Kidney (tissue), 22 donors: ENCODE measurements at places on chromosomes 6 and 20. TPM values are rescaled to one million over a fixed set of nuclear protein-coding genes. Genes with fewer than 3 reads are reported as not detected.

GRCh38 chr20:10653599-10654249 is 20.1 kb downstream of the JAG1 start:
- peaks cover 69% of the 10 kb centered on the region for H3K36me3 ChIP-seq
- no peak overlapping the region for H3K4me3 ChIP-seq
- DNase-seq: peak; percentile 68
- peaks cover 10% of the 10 kb centered on the region for H3K4me1 ChIP-seq
- no peaks in the 10 kb centered on the region for H3K27me3 ChIP-seq

- peak; percentile 78 for DNase-seq
- H3K4me1 ChIP-seq: peaks cover 6% of the 10 kb centered on the region
- no peaks in the 10 kb centered on the region for H3K27me3 ChIP-seq
- no peaks in the 10 kb centered on the region for H3K36me3 ChIP-seq
- H3K27ac ChIP-seq: no peak overlapping the region
Measured at GRCh38 chr6:3997177-3997770, 81.7 kb downstream of the FAM217A start.

- no peak overlapping the region for H3K4me3 ChIP-seq
- DNase-seq: no peak
- no peaks in the 10 kb centered on the region for H3K36me3 ChIP-seq
- H3K4me1 ChIP-seq: no peaks in the 10 kb centered on the region
Measured at GRCh38 chr6:16064671-16065072, 64.2 kb upstream of the MYLIP start.

DNA sequence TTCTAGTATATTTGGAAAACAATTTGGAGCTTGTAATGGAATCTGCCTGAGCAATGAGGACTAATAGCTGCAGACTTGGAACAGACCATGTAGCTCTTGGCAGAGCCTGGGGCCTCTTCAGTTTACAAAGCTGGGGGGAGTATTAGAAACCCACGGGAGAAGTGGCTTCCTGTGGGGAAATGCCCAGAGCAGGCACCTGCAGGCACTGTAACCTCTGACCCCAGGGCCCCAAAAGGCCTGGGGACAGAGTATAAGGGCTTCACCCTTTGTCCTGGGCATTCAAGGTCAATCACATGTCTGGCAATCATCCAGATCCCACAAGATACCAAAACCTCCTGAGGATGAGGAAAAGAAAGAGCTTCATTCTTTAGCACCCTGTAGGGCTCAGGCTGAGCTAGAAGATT is 19.4 kb downstream of the PKIG start:
- H3K36me3 ChIP-seq: no peaks in the 10 kb centered on the region
- H3K4me3 ChIP-seq: no peak overlapping the region
- peaks cover 38% of the 10 kb centered on the region for H3K4me1 ChIP-seq
- DNase-seq: peak; percentile 93
- peak overlapping the region; percentile 16 for H3K27ac ChIP-seq

GRCh38 chr6:33714385-33715040 is 3.0 kb upstream of the UQCC2 start:
- H3K4me1 ChIP-seq: peaks cover 25% of the 10 kb centered on the region
- no peak for DNase-seq
- H3K27me3 ChIP-seq: no peaks in the 10 kb centered on the region
- no peaks in the 10 kb centered on the region for H3K36me3 ChIP-seq

- no peaks in the 10 kb centered on the region for H3K36me3 ChIP-seq
- DNase-seq: no peak
- no peaks in the 10 kb centered on the region for H3K27me3 ChIP-seq
- no peaks in the 10 kb centered on the region for H3K4me1 ChIP-seq
- H3K4me3 ChIP-seq: no peak overlapping the region
Measured at GRCh38 chr6:7341989-7342742, 29.2 kb upstream of the SSR1 start.

GRCh38 chr6:32194825-32195651 is 2.6 kb upstream of the GPSM3 start:
- H3K27ac ChIP-seq: peak overlapping the region; percentile 98
- peak overlapping the region; percentile 63 for H3K4me3 ChIP-seq
- H3K27me3 ChIP-seq: no peaks in the 10 kb centered on the region
- H3K4me1 ChIP-seq: peaks cover 26% of the 10 kb centered on the region
- H3K36me3 ChIP-seq: no peaks in the 10 kb centered on the region
- DNase-seq: peak; percentile 78

GRCh38 chr6:143538374-143538773 is 26.9 kb upstream of the FUCA2 start:
- H3K36me3 ChIP-seq: no peaks in the 10 kb centered on the region
- no peaks in the 10 kb centered on the region for H3K27me3 ChIP-seq
- H3K27ac ChIP-seq: no peak overlapping the region

Gene RTF2
- total RNA-seq: 75.1 TPM

Gene BACH2
- 6.9 TPM for total RNA-seq

Gene SLC22A3
- total RNA-seq: 6.4 TPM

Gene PRSS35
- 0.66 TPM for total RNA-seq
